ENCODE measurements at places on chromosomes 2 and 18. TPM values are rescaled to one million over a fixed set of nuclear protein-coding genes. Genes with fewer than 3 reads are reported as not detected.

GRCh38 chr2:165699946-165700345 lies 94.1 kb downstream of the GALNT3 start:
- no peak for DNase-seq

DNA sequence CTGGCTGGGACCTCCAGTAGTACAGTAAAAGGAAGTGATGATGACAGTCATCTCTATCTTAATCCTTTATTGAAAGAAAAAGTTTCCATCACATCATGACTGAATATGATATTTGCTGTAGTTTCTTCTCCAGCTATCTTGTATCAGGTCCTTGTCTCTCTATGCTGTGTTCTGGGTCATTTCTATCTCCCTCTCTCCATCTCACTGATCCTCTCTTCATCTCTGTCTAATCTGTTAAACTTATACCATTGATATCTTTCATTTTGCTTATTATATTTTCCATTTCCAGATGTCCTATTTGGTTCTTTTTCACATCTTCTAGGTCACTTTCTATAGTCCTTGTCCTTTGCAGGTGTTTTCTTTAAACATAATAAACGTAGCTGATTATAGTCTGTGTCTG lies 12.3 kb downstream of the CYS1 start:
- DNase-seq, result no peak

- DNase-seq, result no peak
These were observed 103.0 kb upstream of the ITGB6 start for GRCh38 chr2:160303076-160303475.

DNA sequence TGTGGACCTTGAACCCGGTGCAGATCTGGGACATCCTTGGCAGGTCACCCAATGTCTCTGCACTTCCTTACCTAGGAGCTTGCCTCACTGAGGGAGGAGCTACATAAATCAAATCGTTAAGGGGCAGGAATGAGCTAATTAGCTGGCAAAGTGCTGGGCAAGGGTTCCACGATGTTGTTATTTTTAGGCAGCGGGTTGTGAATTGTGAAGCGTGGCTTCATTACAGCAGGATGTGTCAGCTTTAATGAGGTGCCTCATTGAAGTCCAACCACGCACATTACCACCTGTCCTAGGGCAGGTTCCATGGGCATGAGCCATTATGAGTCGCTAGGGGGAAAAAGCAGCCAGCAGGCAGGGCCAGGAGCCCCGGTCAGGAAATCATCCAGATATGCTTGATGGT lies 127.0 kb upstream of the AGAP1 start:
- DNase-seq, result no peak

Gene G6PC2
- not detected for total RNA-seq

Gene EPB41L5
- total RNA-seq, result 24.0 TPM

Measured in omental fat pad (tissue), 4 donors.